ENCODE measurements at places on chromosomes 13 and 19.
A peak's percentile ranks its signal among the peaks of the same experiment; 100 is the strongest.

- no peak for DNase-seq
Measured at GRCh38 chr19:33702606-33703437, 81.1 kb downstream of the CHST8 start.

- DNase-seq: no peak
Measured at GRCh38 chr13:107937848-107938247, 277.5 kb downstream of the LIG4 start.

GRCh38 chr19:47356900-47357299 is 7.8 kb downstream of the DHX34 start:
- DNase-seq: no peak

DNA sequence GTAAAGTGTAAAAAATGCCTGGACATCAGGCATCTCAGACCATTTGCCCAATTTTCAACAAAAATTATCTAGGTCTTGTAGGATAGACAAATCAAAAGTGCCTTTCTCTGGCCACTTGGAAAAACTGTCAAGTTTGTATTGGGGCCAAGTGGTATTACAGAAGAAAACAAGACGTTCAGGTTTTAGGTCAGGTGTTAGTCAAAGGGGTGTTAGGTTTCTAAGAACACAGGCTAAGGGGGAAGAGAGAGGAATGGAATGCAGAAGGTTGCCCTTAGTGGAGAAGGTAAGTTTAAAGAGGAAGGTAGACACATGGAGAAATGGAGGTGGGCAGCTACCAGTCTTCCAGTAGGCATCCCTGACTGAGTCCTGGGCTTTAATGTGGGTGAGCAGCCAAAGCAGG is 19.9 kb upstream of the ZNF561 start:
- no peak for DNase-seq

GRCh38 chr13:20264271-20265018 is 32.3 kb upstream of the GJB6 start:
- no peak for DNase-seq

DNA sequence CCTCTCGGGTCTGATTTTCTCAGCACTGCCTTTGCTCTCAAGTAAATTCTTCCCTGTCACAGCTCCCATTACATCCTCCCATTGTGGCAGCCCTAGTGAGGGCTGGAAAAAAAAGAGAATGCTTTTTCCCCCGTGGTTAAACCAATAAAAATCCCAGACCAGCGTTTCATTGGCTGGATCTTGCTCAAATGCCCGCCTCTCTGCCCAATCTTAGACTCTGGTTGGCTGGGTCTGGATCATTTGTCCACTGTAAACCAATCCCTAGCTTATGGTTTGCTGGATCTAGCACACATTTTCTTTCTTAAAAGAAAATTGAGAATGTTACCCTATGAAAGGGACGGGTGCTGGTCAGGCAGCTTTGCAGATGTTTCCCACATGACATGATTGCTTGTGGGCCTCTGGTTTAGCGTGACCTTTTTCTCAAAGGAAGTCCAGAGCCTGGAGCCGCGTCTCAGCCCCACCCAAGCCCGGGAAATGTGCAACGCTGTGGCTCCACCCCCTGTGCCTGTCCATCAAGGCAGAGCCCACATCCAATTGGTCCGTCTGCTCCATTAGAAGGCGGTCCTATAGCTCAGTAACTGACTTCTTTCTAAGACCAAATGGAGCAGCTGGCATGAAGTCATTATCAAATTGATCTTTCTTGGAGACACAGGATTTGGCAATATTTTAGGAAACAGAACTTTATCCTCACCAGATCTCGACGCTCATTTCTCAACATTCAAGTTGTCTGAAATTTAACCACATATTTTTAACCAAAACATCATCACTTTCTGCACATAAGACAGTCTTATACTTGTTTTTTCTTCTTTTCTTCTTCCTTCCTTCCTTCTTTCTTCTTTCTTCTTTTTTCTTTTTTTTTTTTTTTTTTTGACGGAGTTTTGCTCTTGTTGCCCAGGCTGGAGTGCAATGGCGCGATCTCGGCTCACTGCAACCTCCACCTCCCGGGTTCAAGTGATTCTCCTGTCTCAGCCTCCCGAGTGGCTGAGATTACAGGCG is 2.6 kb upstream of the MCEMP1 start:
- peak; percentile 76 for DNase-seq

GRCh38 chr19:13634658-13635057 is 128.4 kb upstream of the CACNA1A start:
- no peak for DNase-seq

DNA sequence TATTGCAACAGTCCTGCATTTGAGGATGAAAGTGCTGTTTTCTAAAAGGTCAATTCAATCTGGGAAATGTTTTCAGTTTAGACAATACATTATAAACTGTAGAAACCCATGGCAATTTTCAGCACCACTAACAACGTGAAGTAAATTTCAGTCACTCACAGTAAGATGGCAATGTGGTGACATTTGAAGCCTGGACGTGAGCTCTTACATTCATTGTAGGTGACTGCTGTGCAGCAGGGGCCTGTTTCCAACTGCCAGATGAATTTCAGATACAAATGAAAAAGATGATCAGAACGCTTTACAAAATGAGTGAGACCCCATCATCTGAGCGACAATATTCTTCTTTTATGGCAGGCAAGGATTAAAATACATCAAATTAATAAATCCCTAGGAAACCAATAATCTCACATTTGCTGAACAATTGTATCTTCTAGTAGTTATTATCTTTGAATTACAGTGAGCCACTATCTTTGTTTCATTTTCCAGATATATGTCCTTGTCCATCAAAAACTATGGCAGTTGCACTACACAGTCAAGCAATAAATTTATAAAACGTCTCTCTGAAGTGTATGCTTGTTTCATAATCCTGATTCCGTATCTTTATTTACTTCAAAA is 1816.8 kb downstream of the OLFM4 start:
- DNase-seq: no peak

GRCh38 chr13:76538004-76538403 is 348.2 kb downstream of the KCTD12 start:
- DNase-seq: no peak

GRCh38 chr19:10612499-10613119 is 12.7 kb upstream of the SLC44A2 start:
- DNase-seq: no peak

GRCh38 chr13:101341464-101341863 is 74.8 kb downstream of the NALCN start:
- DNase-seq: no peak

DNA sequence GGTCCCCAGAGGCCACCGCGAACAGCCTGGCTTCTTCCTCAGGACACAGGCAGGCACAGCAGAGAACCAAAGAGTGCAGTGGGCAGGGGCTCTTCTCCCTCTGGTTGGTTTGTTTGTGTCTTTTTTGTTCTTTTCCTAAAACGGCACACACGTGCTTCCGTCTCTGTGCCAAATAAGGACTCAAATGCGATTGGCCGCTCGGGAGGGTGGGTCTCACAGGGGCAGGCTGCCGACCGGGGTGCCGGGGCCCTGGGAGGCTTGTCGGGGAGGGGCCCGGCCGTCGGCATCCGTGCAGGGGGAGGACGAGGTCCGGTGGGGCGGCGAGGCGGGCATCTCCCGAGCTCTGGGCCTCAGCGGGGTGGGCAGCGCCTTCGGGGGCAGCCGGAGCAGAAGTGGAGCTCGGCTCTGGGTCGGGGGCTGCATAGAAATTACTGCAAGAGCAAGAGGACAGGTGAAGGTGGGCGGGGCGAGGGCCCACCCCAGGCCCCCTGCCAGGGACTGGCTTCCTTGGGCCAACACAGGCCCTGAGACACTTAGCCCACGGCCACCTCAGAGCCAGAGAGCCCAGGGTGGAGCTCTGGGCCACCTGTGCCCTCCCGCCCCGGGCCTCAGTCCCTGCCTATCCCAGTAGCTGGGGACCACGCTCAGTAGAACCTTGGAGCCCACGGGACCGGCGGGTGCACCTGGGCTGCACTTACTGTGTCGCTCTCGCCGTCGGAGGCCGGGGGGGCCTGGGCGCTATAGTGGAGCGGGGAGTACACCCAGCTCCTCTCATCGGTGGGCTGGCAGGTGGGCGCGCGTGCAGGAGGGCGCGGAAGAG is 6.4 kb upstream of the CACTIN start:
- no peak for DNase-seq

- DNase-seq: no peak
Measured at GRCh38 chr13:75550159-75550567, 572 bp downstream of the UCHL3 start.

DNA sequence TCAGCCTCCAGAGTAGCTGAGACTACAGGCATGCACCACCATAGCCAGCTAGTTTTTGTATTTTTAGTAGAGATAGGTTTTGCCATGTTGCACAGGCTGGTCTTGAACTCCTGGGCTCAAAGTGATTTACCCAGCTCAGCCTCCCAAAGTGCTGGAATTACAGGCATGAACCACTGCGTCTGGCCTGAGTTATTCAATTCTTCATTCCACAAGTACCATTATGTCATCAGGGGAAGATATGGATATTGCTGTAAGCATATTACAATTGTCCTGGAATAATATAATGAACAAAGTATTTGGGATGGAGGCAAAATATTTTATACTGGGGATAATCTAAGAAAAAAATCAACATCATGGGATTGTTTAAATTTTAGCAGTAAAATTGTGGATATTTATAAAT is 646.0 kb upstream of the SLITRK6 start:
- no peak for DNase-seq

DNA sequence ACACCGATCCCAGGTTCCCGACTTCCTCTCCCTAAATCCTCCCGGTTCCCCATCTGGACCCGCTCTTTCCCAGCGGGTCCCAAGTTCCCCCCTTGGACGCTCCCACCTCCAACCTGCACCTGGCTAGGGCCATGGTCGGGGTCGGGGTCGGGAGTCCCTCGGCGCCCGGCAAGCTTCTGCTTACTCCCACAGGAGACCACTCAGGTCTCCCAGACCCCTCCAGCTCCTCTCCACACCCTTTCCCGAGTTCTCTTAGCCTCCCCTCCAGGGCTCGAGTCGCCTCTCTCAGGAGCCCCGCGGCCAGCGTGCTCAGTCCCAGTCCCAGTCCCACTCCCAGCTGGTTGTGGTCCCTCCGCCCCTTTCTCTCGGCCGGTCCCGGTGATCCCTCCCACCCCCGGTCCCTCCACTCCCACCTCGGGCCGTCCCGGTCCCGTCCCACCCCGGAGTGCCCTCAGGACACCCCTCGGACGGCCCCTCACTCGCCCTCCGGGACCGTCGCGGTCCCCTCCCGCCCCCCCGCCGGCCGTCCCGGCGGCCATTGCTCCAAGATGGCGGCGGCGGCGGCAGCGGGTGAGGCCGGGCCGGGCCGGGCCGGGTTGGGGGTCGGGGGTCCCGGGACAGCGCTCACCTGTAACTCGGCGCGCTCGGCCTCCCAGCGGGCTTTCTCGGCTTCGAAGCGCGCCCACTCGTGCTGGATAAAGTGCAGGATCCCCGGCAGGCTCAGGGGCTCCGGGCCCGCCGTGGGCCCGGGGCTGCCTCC is at the start of gene FKRP:
Gene FKRP (plus strand): TSS at position 537 of the 760 bp plus-strand sequence. CDS start 9,394 bp downstream, outside the sequence.
- no peak for DNase-seq

DNA sequence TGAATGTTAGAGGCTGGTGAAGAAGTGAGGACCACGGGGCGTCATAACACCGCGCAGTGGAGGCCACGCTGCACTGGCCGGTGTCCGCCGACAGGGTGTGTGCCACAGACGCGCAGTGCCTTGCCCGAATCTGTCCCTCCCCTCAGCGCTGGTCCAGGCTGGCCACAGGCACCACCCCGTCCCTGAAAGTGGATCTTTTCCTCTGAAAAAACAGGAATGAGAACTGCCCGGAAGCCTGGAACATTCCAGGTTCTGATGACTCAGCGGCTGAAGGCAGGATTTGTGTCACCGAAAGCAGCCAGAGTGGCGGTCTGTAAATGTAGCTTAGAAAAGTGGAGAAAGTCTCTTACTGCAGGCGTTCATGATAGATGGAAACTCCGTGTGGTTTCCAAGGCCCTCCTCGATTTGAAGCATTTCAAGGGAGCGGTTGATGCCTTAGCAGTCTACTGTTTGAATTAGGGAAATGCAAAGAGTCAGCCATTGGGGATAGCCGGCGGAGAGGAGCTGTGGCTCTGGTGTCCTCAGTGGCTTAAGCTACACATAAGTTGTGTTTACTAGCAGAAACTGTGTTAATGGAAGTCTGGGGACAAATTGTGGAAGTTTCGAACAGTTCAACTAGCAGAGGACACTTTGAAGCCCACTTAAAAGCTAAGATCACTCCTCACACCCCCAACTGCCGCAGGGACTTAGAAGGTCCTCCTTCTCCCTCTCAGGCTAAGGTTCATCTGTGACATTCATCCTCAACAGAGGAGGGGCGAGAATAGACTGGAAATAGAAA is 70.8 kb downstream of the NUFIP1 start:
- peak; percentile 58 for DNase-seq

DNA sequence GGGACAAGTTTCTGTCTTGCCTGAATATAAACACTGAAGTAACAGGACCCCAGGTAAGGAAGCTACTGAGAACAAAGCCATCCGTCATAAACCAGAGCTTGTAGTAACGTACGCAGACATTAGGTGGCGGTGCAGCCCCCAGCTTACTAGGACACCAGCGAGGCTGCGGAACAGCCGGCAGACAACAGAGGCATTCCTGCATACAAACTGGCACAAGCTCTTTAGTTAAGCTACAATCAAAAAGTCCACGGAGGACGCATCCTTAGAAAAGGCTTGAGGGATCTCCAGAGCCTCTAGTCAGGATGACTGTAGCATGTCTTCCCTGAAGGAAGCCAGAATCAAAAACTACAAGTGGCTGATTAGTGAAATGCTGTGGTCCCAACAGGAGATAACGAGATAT is 26.2 kb downstream of the ZNF160 start:
- DNase-seq: no peak

- no peak for DNase-seq
Measured at GRCh38 chr13:107712145-107712860, 503.0 kb downstream of the LIG4 start.

DNA sequence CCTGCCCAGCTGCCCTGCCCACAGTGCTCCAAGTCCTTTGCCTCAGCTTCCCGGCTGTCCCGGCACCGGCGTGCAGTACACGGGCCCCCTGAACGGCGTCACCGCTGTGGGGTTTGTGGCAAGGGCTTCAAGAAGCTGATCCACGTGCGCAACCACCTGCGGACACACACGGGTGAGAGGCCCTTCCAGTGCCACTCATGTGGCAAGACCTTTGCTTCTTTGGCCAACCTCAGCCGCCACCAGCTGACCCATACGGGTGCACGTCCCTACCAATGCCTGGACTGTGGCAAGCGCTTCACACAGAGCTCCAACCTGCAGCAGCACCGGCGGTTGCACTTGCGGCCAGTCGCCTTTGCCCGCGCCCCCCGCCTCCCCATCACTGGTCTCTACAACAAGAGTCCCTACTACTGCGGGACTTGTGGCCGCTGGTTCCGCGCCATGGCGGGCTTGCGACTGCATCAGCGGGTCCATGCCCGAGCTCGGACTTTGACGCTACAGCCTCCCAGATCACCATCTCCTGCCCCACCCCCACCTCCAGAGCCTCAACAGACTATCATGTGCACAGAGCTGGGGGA is 5.7 kb downstream of the ZNF526 start:
- DNase-seq: no peak
